ENCODE measurements at places on chromosomes 4 and X.
A peak's percentile ranks its signal among the peaks of the same experiment; 100 is the strongest.

GRCh38 chr4:71446479-71447081 is 107.8 kb downstream of the SLC4A4 start:
- no peak for DNase-seq

DNA sequence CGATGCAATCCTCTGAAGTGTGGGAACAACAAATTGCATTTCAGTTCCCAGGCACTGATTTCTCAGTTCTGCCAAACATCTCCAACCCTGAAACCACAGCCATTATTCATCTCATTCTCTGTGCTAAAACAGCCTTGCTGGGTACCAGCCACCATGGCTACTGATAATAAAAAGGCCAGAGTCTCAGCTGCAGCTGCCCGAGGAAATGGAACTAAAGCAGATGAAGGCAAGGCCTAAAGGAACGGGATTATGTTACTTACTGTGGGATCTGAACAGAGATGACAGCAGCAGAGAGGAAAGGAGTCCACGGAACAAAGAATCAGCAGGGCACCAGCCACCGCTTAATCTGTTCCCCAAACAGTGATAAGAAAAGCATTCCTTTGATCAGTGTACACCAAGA is 155.7 kb downstream of the PAPSS1 start:
- no peak for DNase-seq

GRCh38 chr4:29390921-29391320 is 1329.2 kb upstream of the PCDH7 start:
- DNase-seq: no peak

DNA sequence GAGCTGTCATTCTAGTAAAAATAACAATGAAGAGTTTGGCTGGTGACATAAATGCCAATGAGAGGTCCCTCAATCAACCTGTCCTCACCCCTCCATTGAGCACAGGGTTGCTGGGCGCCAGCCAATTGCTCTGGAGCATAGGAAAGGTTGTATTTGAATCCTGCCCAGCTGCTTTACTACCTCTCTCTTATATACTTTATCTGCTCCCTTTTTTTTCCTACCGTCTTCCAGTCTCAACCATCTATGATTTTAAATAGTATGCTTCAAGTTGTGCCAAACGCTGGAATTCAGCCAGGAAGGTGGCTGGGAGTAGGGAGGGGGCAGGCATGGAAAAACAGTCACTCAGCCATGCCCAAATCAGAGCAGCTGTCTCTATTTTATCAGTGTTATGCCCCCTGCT is 153.8 kb downstream of the NR3C2 start:
- DNase-seq: no peak

- no peak for DNase-seq
Measured at GRCh38 chr4:106426069-106426468, 57.5 kb upstream of the GIMD1 start.

DNA sequence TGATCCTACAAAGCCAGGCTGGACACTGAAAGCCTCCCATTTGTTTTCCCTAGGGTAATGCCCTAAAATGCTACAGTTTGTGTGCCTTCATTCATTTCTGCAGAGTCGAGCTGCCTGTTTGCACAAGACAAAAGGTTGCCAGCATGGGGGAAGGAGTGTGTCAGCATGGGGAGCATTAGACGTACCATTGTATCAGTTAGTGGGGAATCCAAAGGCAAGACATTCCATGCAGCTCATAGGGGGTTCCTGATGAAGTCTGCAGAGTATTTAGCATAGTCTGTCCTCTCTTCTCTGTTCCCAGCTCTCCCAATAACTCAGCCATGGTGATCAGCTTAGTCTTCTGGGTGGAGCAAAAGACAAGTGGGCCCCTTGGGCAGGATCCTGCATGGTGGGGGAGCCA is 276.9 kb upstream of the PCDH7 start:
- DNase-seq: no peak

DNA sequence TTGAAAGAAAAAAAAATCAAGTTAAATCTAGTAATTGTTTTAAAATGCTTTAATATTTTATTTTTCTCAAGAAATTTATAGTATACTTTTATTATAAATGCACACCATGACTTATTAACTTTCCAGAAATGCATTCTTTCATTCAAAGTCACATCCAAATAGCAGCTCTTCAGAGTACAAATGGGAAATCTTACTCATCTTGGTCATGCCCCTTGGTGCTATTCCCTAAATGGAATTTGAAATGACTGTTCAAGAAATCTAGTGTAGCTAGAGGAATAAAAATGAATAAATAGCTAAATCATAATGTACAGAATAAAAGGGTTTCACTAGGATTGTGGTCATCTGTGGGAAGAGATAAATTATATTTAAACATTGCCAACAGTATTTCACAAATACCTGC is 1139.7 kb downstream of the PCDH18 start:
- DNase-seq: no peak

DNA sequence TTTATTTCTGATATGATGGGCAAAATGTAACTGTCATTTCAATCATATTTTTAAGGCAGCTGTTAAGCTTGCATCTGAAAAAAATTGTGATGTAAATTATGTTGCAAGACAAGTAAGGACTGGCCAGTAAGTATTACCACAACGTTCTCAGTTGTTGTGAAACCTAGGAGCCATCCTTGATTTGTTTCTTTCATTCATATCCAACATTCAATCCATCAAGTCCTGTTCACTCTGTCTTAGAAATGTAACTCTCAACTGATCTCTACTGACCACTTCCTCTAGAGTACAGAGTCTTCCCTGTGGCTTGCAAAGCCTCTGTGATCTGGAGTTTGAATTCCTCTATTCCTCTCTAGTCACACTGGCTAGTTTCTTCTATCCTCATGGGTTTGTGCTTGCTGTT is 161.4 kb upstream of the MAD2L1 start:
- DNase-seq: no peak

GRCh38 chrX:49186125-49187027 is at the start of gene PRICKLE3:
TSS of gene PRICKLE3 (minus strand) at chrX:49186373. CDS start at chrX:49186297, 76 bp downstream.
- peak; percentile 30 for DNase-seq

All from T47D (cell line).